ENCODE measurements at places on chromosomes 5 and 9.

DNA sequence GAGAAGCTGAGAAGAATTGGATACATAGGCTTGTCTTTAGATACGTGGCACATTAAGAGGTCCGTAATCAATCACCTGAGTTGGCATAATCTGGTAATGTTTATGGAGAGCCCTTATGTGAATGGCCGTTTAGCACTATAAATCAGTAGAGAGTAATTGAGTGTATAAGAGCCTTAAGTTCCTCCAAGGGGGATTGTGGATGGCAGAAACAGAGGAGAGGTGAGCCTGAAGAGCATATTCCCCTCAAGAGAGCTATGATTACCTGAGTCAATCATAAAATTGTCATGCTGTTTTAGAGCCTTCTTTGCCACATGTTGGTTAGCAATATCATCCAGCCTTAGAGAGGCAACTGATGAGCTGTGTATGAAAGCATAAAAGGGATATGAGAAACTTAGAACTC, 58.8 kb downstream of the FOCAD start:
- DNase-seq: no peak

DNA sequence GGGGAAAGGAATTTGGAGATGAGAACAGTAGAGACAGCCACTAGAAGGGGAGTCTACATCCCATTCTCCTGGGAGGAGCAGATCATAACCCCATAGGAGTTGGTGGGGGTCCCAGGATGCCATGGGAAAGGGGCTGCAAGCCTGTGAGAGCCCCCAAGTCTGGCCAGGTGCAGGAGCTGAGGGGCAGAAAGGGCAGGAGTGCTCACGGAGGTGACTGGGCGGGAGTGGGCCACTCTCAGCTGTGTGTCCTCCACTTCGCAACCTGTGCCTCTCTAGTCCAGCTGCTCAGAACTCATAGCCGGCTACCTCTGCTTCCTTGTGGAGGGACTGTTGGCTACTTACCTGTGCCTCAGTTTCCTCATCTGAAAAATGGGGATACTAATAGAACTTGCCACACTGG, 263.9 kb downstream of the FSTL4 start:
- no peak for DNase-seq

- no peak for DNase-seq
Measured at GRCh38 chr5:176542596-176543427, 5.6 kb upstream of the RNF44 start.

DNA sequence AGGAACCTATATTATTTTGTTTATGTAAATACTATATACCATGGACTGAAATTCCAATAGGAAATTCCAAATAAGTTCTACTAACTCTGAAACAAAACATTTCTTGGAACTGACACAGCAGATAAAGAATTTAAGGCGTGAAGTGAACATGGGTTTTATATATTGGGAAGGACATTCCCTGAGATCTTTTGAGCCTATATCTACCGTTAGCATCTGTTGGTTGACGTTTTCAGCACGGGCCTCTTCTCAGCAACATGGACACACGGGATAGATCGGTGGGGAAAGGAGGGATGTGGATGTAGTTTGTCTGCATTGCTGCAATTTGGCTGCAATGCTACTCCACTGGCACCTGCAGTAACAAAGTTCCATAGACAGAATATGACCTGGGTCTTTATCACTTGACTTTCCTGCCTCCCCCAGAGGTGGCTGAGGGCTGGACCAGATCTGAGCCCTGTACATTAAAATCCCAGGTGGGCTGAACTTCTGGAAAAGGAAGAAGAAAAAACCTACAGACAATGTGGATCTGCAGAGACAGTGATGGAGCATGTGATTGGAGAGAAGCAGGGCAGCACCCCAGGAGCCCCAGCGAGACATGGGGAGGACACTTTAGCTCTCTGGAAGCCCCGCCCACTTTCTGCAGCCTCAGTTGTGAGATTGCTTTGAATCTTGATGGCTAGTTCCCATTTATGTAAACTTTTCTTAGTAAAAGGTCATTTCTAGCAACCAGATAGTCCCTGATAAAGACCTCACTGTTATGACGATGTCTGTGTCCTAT, 91.2 kb upstream of the CPEB4 start:
- DNase-seq: no peak

DNA sequence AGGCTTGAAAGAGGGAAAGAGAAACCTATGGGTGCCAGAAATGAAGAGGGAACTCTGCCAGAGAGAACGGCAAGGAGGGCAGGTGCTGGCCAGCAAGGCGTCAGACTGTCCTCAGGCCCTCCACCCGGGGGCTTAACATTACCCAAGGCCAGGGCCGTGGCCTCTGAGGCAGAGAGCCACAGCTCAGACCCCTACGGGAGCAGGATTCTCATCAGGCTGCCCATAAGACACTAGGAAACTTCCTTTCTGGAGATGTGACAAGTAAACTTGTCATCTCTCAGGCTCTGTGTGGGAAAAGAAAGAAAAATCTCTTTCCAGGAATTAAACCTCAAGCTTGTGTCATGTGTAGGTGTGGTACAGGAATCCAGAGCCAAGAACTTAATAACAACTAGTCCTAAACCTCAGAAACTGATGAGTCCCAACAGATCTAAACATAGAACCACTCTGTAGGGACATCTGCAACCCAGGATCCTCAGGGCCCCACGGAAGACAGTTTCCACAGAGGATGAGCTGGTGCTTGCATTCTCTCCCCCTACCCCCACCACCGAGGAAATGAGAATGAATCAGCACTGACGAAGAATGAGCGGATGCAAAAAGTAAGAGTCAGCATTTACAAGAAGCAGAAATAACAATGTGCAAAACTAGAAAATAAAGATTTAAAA, 74.3 kb downstream of the DCP2 start:
- no peak for DNase-seq

DNA sequence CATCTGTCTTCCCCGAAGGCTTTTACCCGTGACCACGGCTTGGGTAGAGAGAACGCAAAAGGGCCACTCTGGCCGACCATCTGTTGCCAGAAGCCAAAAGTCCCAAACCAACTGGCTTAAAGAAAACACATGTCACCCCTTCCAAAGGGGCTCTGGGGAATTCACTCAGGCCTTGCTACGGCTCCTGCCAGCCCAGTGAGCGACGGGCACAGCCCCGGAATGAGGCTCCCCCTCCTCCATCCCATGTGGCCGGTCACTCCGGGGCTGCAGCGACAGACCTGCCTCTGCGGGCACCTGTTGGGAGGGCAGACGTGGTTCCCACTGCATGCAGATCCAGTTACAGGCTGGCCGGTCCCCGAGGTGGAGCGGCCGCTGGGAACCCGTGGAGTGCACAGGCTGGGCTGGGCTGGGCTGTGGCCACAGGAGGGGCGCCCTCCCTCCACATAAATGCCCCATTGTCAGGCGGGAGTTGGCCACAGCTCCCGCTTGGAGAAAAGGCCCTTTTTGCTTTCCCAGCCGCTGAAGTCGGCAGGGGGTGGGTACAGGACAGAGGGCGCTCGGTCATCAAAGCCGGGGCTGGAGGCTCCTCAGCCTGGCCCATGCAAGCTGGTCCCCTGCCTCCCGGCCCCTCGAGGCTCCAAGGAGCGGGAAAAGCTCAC, 19.9 kb downstream of the NOTCH1 start:
- DNase-seq: no peak

- DNase-seq: no peak
Measured at GRCh38 chr5:61171479-61171878, 9.2 kb upstream of the SMIM15 start.

DNA sequence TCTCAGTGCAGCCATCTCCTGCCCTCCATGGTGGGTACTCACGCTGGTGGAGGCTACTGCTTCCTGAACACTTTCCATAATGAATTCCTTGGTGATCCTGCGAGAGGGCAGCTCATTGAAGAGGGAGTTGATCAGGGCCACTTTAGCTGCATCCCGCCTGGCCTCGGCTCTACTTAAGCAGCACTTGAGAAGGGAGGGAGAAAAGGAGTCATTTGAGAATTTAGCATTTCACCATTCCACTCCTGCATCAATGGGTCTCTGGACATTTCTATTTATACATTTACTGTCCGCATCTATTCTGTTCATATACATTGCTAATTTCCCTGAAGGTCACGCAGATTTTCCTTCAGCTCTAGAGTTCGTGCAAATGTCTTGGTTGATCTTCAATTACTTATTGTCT, 35.1 kb downstream of the LIX1 start:
- DNase-seq: no peak

GRCh38 chr5:180470966-180471582, 23.1 kb upstream of the CNOT6 start:
- no peak for DNase-seq

GRCh38 chr5:66894480-66895240, 298.5 kb downstream of the MAST4 start:
- no peak for DNase-seq

DNA sequence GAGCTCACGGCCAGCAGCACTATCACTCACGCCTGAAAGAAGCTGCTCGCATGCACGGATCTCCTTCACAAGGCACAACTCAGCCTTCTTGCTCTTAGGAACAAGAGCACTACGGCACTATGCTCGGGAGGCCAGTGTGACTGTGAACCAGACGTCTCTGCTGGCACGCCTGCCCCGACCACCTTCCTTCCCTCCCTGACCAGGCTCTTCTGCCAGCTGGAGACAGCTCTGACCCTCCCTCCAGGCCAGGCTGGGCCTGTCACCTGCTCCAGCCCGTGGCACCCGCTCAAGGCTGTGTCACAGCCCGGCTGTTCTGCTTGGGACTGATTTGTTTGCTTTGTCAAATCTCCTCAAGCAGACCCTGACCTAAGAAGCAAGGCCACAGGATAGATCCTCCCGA, 7.0 kb downstream of the TBC1D9B start:
- DNase-seq: no peak

Data from GF-D8 (cell line).